ENCODE measurements at places on chromosomes 16 and 17.

- no peak for DNase-seq
Measured at GRCh38 chr16:66207883-66208265, 158.6 kb upstream of the CDH5 start.

DNA sequence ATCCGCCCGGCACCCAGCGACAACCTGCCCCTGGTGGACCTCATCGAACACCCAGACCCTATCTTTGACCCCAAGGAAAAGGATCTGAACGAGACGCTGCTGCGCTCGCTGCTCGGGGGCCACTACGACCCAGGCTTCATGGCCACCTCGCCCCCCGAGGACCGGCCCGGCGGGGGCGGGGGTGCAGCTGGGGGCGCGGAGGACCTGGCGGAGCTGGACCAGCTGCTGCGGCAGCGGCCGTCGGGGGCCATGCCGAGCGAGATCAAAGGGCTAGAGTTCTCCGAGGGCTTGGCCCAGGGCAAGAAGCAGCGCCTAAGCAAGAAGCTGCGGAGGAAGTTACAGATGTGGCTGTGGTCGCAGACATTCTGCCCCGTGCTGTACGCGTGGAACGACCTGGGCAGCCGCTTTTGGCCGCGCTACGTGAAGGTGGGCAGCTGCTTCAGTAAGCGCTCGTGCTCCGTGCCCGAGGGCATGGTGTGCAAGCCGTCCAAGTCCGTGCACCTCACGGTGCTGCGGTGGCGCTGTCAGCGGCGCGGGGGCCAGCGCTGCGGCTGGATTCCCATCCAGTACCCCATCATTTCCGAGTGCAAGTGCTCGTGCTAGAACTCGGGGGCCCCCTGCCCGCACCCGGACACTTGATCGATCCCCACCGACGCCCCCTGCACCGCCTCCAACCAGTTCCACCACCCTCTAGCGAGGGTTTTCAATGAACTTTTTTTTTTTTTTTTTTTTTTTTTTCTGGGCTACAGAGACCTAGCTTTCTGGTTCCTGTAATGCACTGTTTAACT is 1.0 kb downstream of the NOG start:
- no peak for DNase-seq

DNA sequence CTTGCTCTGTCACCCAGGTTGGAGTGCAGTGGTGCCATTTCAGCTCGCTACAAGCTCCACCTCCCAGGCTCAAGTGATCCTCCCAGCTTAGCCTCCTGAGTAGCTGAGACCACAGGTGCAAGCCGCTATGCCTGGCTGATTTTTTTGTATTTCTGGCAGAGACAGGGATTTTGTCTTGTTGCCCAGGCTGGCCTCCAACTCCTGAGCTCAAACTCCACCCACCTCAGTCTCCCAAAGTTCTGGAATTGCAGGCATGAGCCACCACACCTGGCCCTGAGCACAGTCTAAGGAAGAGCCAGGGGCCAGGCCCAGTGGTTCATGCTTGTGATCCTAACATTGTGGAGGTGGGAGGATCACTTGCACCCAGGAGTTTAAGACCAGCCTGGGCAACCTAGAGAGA is 21.8 kb upstream of the BCO1 start:
- no peak for DNase-seq

- no peak for DNase-seq
Measured at GRCh38 chr17:47875011-47875985, 20.7 kb upstream of the SP2 start.

DNA sequence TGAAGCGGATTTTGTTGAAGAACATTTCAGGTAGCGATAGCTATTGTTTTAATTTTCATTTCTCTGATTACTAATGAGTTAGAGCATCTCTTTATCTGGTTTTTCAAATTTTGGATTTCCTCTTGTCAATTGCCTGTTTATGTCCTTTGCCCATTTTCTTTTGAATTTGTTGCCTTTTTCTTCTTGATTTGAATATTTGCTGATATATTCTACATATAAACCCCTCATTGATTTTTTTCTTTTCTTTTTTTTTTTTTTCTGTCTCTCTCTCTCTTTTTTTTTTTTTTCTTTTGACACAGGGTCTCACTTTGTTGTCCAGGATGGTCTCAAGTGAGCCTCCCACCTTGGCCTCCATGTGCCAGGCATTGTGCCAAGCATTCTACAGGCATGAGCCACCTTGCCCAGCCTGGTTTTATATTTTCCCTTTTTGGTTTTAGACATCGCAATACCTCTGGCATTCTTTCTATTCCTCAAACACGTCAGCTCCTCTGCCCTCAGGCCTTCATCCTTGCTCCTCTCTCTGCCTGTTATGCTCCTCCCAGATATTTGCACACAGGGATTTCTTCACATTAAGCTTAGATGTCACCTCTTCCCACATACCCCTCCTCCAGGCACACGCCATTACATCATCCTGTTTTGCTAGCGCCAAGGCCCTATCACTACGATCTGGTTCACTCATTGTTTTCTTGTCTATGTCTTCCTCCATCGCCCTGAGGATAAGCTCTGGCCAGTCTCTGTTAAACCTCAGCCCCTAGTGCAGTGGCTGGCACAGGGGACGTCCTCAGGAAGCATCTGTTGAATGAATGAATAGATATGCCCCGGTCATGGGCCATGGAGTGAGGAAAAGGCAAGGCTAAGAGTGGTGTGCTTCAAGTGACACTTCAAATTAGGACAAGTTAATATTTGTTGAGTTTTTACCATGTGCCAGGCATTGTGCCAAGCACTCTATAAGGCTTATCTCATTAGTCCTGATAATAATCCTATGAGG is 8.6 kb downstream of the SARM1 start:
- DNase-seq, result no peak

GRCh38 chr16:50861970-50862411 is 120.1 kb downstream of the CYLD start:
- no peak for DNase-seq

DNA sequence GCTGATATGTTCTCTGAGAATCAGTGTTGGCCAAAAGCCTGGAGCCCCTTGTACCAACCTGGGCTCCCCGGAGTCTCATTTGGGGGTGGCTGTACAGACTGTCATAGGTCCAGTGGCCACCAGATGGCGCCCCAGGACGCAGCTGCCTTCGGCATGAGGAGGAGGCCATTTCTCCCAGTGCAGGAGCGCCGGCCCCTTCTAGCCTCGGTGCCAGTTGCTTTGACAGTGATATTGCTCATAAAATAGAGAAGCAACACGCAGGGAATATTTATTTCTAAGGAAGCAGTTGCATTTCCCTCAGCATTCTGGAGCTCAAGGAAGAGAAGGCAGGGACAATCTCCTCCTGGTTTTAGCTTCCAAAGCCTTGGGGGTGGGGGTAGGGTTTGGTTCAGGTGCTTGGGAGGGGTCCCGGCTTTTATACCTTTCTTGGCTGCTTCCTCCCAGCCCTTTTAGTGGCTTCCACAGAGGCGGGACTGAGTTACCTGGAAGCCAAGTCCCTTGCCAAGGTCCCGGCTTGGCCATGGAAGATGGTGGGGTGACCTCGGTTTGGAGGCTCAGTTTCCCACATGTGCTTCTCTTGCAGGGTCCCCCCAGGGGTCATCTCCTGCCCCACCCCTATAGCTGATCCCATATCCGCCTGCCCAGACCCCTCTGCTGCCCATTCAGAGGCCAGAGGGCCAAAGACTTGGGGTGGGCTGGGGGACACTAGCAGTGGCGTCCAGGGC is 117.8 kb upstream of the CDC42EP4 start:
- DNase-seq, result peak; percentile 88
